GM04503 (cell line): ENCODE measurements at places on chromosomes 2 and 18.

DNA sequence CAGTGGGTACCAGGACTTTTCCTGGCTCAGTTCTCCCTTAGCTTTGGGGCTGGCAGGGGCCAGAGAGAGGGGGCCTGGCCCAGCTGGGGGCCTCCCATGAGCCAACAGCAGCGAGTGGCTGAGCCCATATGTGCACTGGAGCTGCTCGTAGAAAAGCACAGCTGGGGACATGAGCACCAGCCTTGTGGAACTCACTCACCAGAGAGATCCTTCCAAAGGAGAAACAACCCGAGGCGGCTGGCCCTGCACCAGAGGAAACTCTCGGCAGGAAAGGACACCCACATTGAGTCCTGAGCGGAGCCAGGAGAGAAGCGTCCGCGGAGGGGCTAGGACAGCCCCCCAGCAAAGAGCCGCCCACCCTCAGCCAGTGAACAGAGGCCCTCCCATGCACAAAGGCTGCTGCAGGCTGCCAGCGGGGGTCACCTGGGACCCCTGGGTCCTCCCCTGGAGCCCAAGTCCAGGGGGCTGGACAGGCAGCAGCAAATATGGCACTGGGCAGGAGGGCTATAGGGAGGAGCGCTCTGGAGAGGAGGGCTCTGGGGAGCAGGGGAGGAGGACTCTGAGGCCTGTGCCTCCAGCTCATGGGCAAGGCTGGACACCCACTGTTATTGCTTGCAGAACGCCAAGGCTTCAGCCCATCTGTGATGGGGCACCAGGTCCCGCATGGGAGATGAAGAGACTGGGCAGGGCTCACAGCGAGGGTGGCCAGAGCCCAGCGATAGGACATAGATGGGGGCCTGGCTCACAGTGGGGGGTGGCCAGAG, 42.1 kb upstream of the SNED1 start:
- no peak for DNase-seq

- no peak for DNase-seq
Observed at GRCh38 chr2:35298493-35298892, 1057.1 kb upstream of the CRIM1 start.

DNA sequence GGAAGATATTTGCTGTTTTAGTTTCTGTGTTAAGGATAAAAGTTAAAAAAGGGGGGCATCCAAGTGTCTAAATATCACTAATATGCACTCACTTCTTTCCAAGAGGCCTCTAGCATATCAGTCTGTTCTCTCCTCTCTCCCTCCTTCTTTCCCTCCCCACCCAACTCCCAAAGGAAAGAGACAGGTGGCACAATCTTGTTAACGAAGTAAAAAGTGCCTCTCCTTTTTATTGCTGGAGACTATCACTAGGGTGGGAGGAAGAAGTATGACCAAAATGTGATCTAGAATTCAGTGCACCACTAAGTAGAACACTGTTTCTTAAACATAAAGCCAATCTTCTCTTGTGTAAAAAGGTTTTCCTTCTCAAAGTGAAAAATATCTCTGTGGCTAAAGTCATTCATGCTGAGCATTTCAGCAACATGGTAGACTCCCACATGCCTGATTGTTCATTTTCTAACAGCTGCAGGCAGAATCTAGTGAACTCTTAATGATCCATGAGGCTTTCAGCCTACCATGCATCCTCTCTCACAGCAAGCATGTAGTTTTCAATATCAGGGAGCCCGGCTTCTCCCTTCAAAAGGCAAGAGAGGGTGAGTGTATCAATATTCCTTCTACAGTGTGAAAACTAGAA, 39.5 kb downstream of the RNU4ATAC start:
- DNase-seq = no peak

- no peak for DNase-seq
Observed at GRCh38 chr2:200360364-200360763, 53.9 kb downstream of the SPATS2L start.

DNA sequence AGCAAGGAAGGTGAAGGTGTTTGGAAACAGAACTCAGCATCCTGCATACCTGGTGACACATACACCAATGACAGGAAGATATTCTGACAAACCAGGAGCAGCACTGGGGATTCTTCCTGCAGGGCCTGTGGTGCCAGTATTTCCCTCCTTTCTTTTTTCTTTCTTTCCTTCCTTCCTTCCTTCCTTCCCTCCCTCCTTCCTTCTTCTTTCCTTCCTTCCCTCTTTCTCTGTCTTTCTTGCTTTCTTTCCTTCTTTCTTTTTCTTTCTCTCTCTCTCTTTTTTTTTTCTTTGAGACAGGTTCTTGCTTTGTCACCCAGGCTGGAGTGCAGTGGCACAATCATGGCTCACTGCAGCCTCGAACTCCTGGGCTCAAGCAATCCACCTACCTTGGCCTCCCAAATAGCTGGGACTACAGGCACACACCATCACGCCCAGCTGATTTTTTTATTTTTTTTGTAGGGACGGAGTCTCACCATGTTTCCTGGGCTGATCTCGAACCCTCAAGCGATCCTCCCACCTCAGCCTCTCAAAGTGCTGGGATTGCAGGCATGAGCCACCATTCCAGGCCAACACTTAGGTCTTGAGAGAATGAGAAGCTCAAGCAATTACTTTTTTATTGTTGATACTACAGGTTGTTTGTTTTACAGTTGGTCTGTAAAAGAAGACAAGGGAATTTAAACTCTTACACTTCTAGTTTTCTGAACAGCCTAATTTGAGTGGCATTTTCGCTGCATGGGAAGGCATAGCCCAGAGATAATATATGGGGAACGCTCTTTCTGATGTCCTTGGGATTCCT, 54.7 kb upstream of the GATA6 start:
- no peak for DNase-seq
